ENCODE measurements at places on chromosomes 11 and 22. TPM values are rescaled to one million over a fixed set of nuclear protein-coding genes. Genes with fewer than 3 reads are reported as not detected.

GRCh38 chr11:132620423-132620822, 911.9 kb downstream of the OPCML start:
- no peak for DNase-seq

IL10RA gene
- polyA plus RNA-seq: 4.4 TPM

GRCh38 chr11:131612533-131612932, 242.1 kb downstream of the NTM start:
- no peak for DNase-seq

FOLH1 gene
- polyA plus RNA-seq: 16.5 TPM

DNA sequence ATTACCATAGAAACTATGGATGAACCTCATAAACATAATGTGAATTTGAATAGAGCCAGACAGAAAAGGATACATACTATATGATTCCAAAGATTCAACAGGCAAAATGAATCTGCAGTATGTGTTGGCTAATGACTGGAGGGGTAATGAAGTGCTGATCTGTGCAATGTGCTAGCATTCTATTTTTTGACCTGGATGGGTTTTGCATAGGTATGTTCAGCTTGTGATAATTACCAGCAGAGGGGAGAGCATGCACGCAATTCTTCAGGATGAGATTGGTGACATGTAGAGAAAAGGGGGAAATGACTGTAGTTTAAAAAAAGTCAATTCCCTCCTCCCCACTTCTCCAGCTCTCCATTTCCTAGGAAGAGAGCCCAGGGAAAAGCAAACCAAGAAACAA, 618 bp upstream of the CCDC81 start:
- no peak for DNase-seq

- no peak for DNase-seq
Measured at GRCh38 chr22:43853328-43853931, 8.9 kb downstream of the SULT4A1 start.

APOA1 gene
- polyA plus RNA-seq: 2.3 TPM

GRCh38 chr11:90318651-90319050, 95.8 kb upstream of the CHORDC1 start:
- DNase-seq: no peak

- DNase-seq: no peak
Measured at GRCh38 chr11:33656768-33657167, 43.9 kb downstream of the C11orf91 start.

DNA sequence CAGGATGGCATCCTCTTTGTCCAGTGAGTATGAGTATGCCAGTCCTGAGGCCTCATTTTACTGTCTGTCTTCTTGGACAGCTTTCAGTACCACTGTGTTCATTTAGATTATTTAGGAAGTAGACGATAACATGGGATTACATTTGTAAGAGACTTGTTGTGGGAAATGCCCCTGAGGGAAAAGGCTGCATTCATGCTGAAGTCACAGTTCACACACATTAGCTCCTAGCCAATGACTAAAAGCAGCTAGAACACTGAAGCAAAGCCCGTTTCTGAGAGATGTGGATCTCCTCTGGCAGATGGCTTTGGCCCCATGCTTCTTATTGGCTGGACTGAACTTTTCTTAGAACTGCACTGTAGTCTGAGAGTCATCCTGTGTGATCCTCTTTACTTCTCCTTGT, 242.4 kb downstream of the FAM76B start:
- DNase-seq: no peak

GRCh38 chr11:116446048-116446941, 326.5 kb downstream of the BUD13 start:
- DNase-seq: no peak

GRCh38 chr22:36329254-36330078, 58.3 kb downstream of the MYH9 start:
- no peak for DNase-seq

DNA sequence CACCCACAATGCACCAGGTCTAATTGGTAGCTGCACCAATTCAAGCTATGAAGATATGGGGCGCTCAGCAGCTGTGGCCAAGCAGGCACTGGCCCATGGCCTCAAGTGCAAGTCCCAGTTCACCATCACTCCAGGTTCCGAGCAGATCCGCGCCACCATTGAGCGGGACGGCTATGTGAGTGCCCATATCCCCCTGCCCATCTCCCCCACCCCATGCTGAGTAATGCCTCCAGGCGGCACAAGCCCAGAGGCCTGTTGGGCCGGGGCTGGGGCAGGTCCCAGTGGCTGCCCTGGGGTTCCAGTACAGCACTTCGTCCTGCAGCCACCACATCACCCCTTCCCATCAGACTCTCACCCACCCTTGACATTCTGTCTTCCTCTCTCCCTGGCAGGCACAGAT, 21.5 kb downstream of the POLR3H start:
- DNase-seq: no peak

DNA sequence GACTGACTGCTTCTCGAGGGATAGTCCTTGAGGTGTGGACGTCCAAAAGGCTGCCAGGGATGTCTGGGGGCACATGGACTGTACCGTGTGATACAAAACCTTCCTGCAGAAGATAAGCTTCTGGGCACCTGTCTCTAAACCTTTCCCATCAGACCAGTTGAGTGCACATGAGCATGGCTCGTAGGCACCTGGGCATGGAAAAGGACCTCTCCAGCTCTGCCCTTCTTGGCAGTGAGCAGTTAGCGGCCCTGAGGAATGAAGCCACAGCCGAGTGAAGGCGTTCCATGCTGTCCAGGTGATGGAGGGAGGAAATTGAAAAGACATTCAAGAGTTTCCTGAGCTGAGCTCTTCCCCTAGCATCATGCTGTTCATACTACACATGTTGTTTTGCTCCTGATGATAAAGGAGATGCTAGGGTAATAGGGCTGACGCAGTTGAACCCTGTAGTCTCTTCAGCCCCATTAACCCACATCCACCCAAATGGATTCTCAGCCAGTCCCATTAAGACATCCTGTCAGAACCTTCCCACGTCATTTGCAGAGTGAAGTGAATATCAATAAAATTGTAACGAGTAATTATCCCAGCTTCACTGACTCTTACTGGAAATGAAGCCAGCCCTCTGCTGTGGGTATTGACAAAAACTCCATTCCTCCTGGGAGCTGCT, 138.6 kb downstream of the KIRREL3 start:
- no peak for DNase-seq

LYVE1 gene
- 84.8 TPM for polyA plus RNA-seq

DNA sequence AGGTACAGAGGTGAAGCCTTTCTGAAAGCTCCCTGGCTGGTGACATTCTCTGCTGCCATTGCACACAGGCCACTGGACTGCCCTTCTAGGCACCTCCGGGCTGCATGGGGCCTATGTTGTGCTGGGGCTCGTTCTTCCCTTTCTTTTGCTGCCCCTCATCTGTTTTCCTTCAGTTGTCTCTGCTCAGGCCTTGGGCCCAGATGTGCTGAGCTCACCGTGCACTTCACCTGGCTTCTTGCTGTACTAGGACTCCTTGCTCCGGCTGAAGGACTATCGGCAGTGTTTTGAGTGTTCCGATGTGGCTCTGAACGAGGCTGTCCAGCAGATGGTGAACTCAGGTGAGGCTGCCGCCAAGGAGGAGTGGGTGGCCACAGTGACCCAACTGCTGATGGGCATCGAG, 59.4 kb downstream of the CABIN1 start:
- DNase-seq: no peak

- no peak for DNase-seq
Measured at GRCh38 chr11:20488352-20488751, 100.8 kb downstream of the PRMT3 start.

DNA sequence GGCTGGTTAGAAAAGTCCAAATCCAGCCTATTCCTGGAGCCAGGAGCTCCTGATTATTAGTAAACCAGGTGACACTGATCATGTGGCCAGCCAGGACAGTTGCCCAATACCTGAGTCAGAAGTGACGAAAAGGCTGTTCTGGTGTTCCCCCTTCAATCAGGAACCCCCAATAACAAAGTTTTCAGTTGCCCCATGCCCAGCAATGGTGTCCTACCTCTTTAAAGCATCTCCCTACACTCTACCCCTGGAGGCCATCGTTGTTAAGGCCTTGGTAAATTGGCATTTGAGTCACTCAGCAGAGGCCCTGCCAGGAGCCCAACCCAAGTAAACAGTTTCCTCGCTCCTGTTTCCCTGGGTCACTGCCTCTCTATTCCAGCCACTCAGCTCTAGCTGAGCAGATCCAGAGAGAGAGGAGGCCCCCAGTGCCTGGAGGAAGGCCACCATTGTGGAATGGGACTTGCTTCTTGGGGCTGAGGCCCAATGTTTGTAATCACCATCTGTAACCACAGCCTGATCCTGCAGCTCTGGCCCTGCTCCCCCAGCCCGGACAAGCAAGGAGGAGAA, 25.0 kb downstream of the ARHGAP1 start:
- DNase-seq: peak; percentile 36

GRCh38 chr11:58625086-58625485, 2.6 kb downstream of the CNTF start:
- DNase-seq: peak; percentile 10

MOGAT2 gene
- polyA plus RNA-seq: not detected

MS4A5 gene
- polyA plus RNA-seq: not detected

- DNase-seq: no peak
Measured at GRCh38 chr22:23774922-23775436, 2.3 kb downstream of the MMP11 start.

ANGPTL5 gene
- 1.1 TPM for polyA plus RNA-seq

DNA sequence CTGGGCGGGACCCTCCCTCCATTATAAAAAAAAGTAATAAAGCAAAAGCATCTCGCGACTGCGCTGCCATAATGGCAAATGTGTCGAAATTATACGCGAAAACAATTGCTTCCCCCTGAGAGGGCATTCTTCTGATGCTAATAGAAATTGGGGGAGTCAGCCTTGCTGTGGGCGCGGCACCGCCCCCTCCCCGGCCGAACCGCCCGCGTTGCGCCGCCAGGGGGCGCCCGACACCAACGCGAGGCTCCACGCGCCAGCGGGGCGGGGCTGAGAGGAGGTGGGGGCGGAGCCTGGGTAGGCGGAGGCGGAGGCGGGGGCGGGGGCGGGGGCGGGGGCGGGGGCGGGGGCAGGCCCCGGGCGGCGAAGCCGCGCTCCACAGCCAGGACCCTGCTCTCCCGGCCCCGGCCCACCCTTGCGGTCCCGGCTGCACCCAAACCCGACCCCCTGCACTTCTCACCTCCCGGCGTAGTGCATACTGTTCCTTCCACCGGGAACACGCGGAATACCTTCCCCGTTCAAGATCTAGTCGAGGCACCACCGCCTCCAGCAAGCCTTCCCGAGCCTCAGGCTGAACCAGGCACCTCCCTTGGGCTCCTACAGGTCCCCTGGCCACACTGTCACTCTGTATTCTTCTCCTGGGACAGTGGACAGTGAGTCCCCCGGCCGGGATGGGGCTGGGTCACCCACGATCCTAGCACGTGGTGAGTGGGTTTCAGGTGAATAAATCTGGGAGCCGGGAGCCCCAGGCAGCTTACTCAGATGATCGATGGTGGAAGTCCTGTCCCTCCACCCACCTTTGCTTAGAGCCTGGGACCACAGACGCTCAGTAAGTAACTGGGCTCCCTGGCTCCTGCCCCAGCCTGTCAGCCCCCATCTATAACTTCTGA, 15.5 kb upstream of the UPK3A start:
- peak; percentile 83 for DNase-seq

GRCh38 chr11:46006418-46007070, 84.1 kb downstream of the LARGE2 start:
- peak; percentile 70 for DNase-seq

DNA sequence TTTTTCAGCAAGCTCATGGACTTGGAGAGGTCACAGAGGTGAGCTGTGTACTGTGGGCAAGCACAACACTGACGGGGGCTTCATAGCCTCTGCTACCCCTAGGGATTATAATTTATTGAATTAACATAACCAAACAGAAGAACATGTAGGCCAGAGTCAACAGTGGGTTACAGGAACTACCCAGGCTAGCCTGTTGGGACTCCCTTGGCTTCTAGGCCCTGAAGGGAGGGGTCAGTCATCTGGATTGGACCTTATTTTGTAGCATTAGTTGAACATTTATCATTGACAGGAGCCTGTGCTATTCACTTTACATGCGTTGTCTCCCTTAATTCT, 56.9 kb downstream of the KREMEN1 start:
- DNase-seq: no peak

- peak; percentile 3 for DNase-seq
Measured at GRCh38 chr11:58525037-58525614, 17.2 kb upstream of the OR5B21 start.

GRCh38 chr22:30277547-30278344, 11.1 kb upstream of the OSM start:
- DNase-seq: no peak

APOC3 gene
- 0.36 TPM for polyA plus RNA-seq

DNA sequence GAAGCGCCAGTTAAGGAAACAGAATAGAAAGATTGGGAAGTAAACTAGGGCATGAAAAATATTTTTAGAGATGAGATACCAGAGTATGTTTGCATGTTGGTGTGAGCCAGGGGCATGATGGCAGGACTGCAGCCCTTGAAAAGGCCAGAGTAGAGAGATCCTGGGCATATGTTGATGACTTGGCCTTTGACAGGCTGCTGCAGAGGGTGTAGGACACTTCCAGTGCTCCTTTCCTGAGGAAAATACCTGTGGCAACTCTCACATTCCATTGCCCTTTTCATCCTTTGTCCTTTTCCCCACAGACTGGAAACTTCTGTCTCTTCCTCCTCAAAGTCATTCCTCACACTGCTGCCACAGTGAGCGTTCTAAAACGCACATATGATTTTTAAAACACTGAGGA, 150.7 kb upstream of the CCDC90B start:
- no peak for DNase-seq

GRCh38 chr11:131354251-131354701, 16.1 kb upstream of the NTM start:
- no peak for DNase-seq

DNA sequence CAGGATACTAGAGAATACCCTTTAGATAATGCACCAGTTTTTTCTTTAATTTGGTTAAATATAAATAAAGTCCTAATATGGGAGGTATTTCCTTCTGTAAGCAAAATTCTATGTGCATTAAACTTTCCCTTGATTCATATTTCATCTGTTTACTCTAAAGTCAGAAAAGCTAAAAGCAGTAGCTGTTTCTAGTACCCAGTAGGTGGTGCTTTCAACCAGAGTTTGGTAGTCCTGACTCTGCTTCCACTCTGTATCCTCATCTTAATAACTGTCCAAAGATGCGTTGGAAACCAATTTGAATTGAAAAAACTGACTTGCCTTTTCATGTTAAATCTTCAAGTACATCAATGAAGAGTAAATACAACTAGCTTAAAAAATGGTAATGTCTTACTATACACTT, 1065.2 kb downstream of the JRKL start:
- no peak for DNase-seq

TRPM5 gene
- polyA plus RNA-seq: 0.03 TPM

DNA sequence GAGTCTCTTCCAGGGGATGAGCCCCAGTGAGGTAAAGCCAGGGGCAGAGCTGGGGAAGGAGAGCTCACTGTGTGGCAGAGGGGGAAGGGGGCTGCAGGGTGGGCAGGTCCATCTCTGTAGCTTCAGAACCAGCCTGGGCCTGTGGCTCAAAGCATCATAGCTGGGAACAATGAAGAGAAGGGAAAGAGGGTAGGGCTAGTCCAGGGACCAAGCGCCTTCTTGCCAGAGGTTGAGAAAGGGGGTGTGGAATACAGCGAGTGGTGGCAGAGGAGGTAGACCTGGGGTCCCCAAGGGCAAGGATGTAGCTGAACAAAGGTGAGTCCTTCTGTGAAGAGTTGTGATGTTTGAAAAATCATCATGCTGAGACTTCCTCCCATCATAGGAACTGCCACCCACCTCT, 1.2 kb upstream of the PLA2G3 start:
- DNase-seq: no peak
